GM23248 (cell line): ENCODE measurements at places on chromosomes 16 and 17. TPM values are rescaled to one million over a fixed set of nuclear protein-coding genes. Genes with fewer than 3 reads are reported as not detected.

The CACNG5 gene
- polyA plus RNA-seq: not detected in 2 replicates

The CARD14 gene
- polyA plus RNA-seq: 0.05 and 0.06 TPM in 2 replicates

The CFDP1 gene
- polyA plus RNA-seq: 45.2 and 46.7 TPM in 2 replicates

The ANKRD40CL gene
- not detected in 2 replicates for polyA plus RNA-seq

The IST1 gene
- 102 and 113 TPM in 2 replicates for polyA plus RNA-seq

The SRSF1 gene
- 125 and 130 TPM in 2 replicates for polyA plus RNA-seq

The NEUROD2 gene
- not detected in 2 replicates for polyA plus RNA-seq

The PAM16 gene
- 74.5 and 78.9 TPM in 2 replicates for polyA plus RNA-seq

The STXBP4 gene
- 8.4 and 8.7 TPM in 2 replicates for polyA plus RNA-seq

The TBC1D3E gene
- polyA plus RNA-seq: not detected in 2 replicates

The SDR42E1 gene
- not detected in 2 replicates for polyA plus RNA-seq

The SLC52A1 gene
- polyA plus RNA-seq: not detected in 2 replicates

The ZNF668 gene
- 19.5 and 20.8 TPM in 2 replicates for polyA plus RNA-seq

The ACLY gene
- polyA plus RNA-seq: 101 TPM in 2 replicates

The KRTAP4-9 gene
- 0.49 and 0.51 TPM in 2 replicates for polyA plus RNA-seq

The TPSG1 gene
- polyA plus RNA-seq: not detected in 2 replicates

The DNAI2 gene
- polyA plus RNA-seq: not detected in 2 replicates

The KCNH4 gene
- not detected in 2 replicates for polyA plus RNA-seq
